ENCODE measurements at places on chromosomes 4 and X. TPM values are rescaled to one million over a fixed set of nuclear protein-coding genes. Genes with fewer than 3 reads are reported as not detected.

DNA sequence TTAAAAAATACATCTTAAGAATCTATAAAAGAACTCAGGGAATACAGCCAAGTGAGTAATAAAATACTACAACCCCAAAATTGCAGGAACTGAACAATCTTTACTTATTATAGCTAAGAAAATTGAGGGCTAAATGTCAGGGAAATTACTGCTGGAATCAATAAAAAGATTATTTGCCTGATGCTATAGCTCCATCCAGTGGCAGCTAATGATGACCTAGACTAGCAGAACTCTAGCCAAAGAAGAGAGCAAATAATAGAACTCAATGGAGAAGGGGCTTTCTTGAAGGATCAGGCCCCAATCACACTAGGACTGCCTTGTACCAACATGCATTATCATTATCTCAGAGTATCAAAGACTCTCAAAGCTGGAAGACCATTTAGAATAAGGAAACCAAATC, 85.0 kb upstream of the FAM241A start:
- DNase-seq: no peak

GRCh38 chrX:11472879-11473278, 179.7 kb downstream of the AMELX start:
- DNase-seq: no peak

GRCh38 chr4:87342872-87343271, 20.2 kb upstream of the HSD17B13 start:
- DNase-seq: no peak

DNA sequence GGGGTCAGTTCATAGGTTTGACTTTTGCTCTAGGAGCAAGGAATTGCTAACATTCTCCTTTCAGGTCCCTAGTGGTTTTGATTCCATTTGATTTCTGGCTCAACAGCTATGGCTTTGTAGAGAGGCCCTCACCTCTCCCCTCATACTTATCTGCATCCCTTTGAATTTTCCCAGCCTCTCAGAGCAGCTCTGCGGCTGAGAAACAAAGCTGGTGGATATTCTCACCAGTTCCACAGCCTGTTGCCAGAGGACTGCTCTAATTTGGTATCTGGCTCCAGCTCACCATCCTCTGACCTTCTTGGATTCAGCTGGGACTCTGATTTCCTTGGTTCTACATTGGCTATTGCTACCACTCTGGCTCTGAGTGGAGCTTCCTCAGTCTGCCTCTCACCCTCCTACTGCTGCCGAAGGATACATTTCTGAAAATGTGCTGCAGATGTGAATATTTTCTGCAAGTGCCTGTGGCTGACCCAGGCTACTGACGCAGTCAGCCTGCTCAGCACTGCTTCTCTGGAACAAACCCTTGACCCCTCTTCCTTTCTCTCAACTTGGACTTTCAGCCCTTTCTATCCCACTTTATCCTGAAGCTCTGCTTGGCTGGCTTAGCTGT, 110.9 kb upstream of the ENPEP start:
- DNase-seq: no peak

DNA sequence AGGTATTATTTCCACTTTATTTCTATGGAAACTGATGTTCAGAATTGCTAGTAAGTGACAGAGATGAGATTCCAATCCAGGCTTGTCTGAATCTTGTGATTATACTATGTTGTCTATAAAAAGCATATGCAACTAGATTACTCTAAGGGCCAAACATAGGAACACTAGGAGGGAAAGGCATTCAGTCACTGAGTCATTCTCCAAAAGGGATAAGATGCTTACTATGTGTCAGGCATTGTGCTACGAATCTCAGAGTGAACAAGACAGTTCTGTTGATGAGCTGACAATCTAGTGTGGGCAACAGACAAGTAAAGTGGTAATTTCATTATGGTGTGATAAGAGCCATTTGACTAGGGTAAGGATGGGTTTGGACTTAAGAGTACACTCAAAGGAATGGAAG, 77.2 kb downstream of the RASL11B start:
- no peak for DNase-seq

GRCh38 chrX:30580641-30581040, 3.1 kb upstream of the TASL start:
- DNase-seq: no peak

DNA sequence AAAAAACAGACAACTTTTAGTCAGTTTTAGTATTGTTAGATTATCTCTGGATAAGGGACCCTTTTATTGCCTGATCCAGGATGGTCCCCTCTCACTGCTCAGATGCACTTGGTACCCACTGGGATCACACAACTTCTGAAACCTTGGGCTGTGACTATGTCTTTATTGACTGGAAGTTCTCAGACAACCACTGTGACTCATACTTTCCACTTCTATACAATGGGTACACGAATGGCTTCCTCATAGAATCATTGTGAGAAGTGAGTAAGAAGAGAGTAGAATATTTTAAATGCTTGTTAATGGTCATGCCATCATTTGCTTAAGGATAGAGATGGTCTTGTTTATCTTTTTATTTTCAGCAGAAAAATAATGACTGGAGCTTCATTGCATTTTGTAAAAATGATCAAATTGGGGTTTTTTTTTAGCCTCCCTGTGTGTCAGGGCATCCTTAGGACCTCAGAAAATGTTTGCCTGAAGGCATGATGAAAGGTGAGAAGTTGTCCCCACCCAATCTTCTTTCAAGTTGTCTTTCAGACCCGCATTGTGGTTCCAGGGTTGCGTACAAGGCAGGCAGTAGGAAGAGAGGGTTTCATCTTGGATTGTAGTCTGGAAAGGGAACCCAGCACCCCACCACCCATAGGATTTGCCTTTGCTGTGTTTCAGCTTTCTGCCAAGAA, 115.1 kb downstream of the CPEB2 start:
- DNase-seq: no peak

BEX2 gene
- polyA plus RNA-seq: 81.5 TPM
